ENCODE measurements at places on chromosomes 5 and 9.

GRCh38 chr5:140219068-140219991 lies 44.3 kb downstream of the CYSTM1 start:
- DNase-seq = no peak

DNA sequence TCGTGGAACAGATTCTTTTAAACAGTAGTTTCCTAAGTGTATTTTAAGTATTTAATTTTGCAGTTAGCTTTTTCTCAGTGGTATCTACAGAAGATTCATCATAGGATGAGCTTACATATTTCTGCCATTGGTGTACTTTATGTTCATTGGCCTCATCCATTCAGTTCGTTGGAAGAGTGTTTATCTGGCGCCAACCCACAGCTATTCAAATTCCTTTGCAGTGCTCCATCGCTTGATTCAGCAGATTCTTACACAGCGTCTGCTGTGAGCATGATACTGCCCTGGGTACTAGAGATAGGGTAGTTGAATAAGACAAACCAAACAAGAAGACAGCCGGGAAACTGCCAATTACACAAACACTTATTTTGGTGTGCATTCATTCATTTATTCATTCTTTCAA lies 55.1 kb downstream of the NUP214 start:
- no peak for DNase-seq

- DNase-seq = no peak
Measured at GRCh38 chr5:153809166-153809565, 229.5 kb downstream of the FAM114A2 start.

- no peak for DNase-seq
Measured at GRCh38 chr9:77843871-77844155, 187.8 kb downstream of the GNAQ start.

DNA sequence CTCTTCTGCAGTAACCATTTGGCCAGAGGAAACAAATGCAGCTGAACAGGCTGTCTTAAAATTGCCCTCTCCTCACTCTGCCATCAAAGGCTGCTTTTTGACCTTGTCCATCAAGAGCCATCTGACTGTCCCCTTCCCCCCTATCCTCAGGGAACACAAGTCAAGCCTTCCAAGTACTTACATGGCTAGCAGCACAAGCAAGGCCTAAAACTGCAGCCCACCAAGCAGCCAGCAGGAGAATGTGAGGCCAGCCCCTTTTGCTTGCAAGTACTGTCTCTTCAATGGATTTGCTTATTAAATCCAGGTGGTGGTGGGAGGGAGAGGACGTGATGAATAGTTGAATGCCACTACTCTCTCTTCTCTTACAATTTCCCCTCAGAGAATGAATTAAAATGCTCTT lies 83.5 kb downstream of the HTR1A start:
- no peak for DNase-seq

- no peak for DNase-seq
Measured at GRCh38 chr5:143931986-143932385, 120.0 kb downstream of the HMHB1 start.

DNA sequence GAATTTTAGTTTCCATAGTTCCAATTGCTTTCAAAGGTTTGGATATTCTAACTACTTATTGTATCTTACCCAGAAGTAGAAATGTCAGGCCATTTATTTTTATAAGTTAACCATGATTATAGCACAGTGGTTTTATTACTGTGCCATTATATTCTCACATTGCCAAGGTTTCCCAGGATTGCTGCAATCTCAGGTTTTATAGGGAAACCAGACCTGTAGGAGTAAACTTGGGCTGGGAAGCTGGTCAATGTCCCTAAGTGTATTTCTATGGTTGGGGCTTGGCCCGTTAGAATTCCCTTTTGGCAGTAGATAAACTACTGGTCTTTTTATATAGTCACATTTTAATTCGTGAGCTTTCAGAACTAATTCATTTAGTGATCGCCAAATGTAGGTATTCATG lies 396.6 kb upstream of the KCNN2 start:
- DNase-seq = no peak

DNA sequence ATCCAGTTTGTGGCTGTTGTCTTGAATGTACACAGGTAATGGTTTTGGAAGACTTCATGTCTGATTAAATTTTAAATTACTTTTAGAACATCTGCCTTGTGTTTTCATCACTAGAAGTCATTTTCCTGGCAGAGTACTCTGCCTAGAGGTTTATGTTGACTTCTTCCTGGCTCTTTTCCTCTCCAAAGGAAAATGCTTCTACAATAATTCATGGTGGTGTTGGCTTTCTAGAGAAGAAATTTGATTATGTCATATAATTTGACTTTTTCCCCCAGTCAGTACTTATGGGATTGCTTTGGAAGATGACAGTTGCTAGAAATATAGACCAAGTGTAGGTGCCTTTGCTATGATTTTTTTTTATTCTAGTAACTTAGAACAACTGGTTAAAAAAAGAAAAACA lies 46.8 kb downstream of the F2RL2 start:
- DNase-seq = no peak

DNA sequence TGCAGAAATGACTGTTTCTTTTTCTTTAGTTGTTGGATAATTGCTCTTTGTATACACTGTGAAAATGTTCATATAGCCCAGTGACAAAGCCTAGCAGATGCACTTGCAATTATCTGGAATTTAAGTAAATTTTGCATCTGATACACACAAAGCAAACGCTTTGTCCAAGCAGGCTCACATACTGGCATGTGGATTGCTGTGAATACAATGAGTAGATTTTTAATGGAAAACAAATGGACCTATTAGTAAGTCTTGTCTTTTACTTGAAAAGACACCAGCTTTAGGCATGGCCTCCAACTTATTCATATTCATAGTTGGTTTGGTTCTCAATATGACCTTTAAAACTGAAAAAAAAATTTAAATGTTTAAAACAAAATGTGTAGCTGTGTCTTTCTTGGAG lies 1299.8 kb upstream of the WWC1 start:
- no peak for DNase-seq

DNA sequence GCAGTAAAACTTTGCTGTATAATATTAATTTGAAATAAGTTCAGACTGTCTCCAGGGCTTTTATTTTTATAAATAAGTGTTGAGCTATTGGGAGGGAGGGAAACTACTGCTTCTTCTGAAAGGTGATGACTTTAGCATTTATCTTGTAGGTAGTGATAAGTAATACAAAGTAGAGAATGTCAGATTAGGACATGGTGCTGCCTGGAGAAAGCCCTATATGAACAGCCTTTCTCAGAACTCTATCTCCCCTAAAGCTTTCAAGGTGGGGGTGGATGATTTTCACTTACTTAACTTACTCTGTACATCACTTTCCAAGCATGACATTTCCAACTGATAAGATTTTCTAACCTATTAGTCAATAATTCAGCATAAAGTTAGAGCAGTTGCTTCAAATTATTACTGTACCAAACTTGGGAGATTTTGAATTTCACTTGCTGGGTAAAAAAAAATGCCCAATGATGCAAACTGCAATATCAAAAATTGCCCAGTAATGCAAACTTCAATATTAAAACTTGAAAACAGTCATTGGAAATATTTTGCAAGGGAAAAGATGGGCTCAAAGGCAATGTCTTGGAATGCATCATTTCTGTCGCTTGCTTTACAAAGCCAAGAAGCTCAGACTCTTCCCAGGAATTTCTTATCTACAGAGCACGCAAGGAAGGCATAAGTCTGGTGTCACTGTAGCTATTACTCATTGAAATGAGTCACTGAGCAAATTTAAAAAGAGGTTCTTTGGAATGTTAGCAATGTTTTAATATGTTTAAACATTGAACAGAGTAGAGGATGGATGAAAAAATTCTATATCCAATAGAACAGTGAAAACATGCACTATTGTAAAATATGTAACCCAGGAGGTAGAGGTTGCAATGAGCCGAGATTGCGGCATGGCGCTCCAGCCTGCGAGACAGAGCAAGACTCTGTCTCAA lies 569.5 kb downstream of the PSAT1 start:
- DNase-seq = no peak

DNA sequence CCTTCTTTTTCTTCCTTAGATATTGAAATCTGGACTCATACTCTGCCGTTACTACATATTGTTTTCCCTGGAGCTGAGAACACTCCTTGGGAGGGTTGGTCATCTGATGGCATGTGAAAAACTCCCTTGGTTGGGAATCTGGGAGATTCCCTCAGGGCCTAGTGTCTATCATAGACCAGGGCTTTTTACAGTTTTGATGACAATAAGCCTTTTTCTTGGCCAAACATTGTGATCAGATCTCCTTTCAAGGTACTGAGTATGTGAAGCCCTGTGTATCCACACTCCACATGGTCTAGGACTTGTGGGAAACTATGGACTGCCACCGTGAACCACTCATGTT lies 32.9 kb downstream of the TMEM252 start:
- no peak for DNase-seq

DNA sequence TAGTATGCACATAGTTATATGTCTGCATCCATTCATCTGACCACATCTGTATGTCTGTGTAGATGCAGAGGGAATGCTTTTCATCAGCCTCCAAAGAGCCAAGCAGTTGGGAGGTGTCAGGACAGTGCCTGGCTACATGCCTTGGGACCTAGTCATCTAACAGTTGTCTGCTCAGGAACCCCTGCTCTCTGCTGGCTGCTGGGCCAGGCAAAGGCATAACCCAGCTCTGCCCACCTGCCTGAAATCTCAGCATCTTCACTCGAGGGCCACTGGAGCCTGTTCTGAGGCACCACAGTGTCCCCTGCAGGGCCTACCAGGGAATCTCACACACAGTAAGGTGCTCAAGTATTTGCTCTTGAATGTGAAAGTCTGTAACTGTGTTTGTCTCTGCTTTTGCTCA lies 3.7 kb downstream of the C9orf50 start:
- no peak for DNase-seq

DNA sequence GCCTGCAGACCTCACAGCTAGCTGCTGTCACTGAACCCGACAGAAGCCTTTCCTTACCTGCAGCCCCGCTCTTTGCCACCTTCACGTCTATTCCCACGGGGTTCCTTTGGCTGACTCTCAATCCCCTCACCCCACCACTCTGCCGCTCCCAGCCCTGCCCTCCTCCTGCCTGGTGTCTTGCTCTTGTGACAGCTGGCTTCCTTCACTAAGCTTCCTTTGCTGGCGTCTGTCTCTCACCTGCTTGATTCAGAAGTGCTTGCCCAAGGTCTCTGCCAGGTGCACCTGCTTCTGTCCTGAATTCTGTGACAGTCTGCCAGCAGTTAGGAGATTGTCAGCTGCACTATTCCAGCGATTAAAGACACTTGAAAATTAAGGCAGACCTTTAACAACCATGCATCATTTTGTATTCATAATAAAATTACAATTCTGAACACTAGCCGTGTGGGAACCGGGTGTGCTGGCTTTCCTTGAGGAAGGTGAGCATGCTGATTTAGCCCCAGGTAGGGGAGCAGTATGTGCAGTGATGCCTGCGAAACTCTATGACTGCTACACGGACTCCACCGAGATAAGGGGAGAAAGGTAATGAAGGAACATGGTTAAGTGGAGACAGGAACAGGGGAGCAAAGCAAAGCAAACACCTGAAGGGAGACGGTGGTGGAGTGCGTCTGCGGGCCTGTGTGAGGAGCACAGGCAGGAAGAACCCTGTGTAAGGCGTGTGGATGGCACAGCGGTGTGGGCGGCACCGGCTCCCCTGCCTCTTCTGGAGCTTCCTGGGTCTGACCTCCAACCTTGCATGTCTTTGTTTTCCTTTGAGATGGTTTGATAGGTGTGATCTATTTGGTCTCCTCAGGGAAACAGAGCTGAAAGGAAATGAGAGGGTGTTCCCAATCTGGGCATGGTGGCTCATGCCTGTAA lies 80.1 kb upstream of the CACNA1B start:
- DNase-seq = no peak

- no peak for DNase-seq
Measured at GRCh38 chr5:138755084-138755748, 2.0 kb downstream of the CTNNA1 start.

- no peak for DNase-seq
Measured at GRCh38 chr9:19885608-19886007, 96.8 kb upstream of the SLC24A2 start.

GRCh38 chr5:148255456-148255855 lies 13.1 kb upstream of the SPINK13 start:
- DNase-seq = no peak

DNA sequence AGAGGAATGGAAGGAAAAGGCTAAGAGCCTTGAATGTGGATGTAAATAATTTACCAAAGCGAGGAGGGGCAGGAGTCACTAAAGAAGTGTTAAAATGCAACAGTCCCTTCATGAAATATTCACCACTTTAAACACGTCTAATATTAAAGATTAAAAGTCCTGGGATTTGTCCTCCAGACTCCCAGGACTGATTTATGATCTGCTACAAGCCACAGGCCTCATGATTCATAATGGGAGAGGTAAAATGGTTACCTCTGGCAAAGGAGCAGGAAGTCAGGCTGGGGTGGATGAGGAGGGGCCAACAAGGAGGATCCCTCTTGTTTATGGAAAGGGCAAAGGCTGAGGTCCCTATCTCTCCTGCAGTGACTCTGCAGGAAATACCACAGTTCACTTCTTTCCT lies 292.4 kb downstream of the TRIM32 start:
- DNase-seq = no peak

Measured in CD4-positive, alpha-beta T cell treated with Interleukin-17A for 1 hour (primary cell).